Heart right ventricle (tissue), 16 donors: ENCODE measurements at places on chromosomes 11 and 22. TPM values are rescaled to one million over a fixed set of nuclear protein-coding genes. Genes with fewer than 3 reads are reported as not detected.

The PLCB3 gene
- 12.3 TPM for total RNA-seq

The NXPE4 gene
- total RNA-seq = not detected

DNA sequence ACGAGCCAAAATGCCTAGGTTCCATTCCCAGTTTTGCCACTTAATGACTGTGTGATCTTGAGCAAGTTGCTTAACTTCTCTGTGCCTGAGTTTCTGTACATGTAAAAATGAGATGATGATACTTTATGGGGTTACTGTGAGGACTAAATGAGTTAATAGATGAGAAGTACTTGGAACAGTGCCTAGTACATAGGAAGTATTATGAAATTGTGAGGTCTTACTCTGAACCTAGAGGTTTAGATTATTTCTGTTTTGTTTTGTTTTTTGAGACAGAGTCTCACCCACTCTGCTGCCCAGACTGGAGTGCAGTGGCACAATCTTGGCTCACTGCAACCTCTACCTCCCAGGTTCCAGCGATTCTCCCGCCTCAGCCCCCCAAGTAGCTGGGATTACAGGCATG is 227.0 kb upstream of the POU2AF2 start:
- no peaks in the 10 kb centered on the region for H3K27me3 ChIP-seq
- H3K4me3 ChIP-seq = no peak overlapping the region
- no peak for DNase-seq
- no peaks in the 10 kb centered on the region for H3K4me1 ChIP-seq

DNA sequence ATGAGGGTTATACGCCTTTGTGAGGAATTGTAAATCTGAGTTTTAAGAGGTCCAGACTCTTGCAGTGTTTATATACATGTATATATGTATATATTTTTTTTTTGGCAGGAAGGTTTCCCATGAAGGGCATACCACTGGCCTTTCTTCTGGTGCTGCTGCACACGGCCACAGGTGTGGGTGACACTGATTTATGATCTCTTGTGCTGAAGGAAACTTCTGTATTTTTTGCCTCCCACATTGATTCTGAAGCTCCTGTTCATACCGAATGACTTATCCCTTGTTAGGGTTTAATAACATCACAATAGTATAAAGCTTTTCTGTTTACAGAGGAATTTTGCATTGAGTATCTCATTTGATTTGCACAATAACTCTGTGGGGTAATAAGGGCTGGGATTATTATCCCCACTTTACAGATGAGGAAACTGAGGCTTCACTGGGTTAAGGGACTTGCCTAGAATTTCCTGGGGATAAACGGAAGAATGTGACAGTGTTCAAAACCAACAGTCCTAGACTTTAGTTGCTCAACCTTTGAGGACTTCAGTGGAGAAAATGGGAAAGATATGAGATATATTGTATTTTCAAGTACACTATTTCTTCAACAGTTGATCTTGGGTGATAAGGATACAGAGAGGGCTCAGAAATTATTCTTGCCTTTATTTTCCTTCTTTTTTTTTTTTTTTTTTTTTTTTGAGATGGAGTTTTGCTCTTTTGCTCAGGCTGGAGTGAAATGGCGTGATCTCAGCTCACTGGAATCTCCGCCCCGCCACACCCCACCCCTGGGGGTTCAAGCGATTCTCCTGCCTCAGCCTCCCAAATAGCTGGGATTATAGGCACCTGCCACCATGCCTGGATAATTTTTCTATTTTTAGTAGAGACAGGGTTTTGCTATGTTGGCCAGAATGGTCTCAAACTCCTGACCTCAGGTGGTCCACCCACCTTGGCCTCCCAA is 70.1 kb downstream of the MICAL2 start:
- peaks cover 9% of the 10 kb centered on the region for H3K36me3 ChIP-seq
- no peaks in the 10 kb centered on the region for H3K27me3 ChIP-seq
- H3K4me3 ChIP-seq = no peak overlapping the region
- H3K4me1 ChIP-seq = peaks cover 82% of the 10 kb centered on the region
- DNase-seq = no peak

- no peak overlapping the region for H3K27ac ChIP-seq
- no peaks in the 10 kb centered on the region for H3K27me3 ChIP-seq
- no peaks in the 10 kb centered on the region for H3K36me3 ChIP-seq
- no peak overlapping the region for H3K4me3 ChIP-seq
Observed at GRCh38 chr11:48210052-48210451, 6.6 kb upstream of the OR4B1 start.

The CELSR1 gene
- 5.5 TPM for total RNA-seq

The SMTNL1 gene
- not detected for total RNA-seq

DNA sequence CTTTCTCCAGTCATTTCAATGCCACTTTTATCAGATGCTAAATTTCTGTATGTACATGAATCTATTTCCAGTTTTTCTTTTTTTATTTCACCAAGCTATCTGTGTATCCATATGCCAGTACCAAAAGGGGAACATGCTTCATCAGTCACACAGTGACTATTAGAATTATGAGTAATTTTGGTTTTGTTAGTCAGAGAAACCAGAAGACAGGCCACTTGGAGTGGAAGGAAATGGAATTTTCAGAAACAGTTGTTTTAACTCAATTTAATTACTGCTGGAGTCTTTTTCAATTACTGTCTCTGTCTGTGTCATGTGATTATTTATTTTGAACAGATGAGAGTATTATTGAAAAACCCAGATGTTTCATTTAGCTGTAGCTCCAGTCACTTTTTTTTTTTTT is 84.6 kb upstream of the ANO3 start:
- no peaks in the 10 kb centered on the region for H3K27me3 ChIP-seq
- H3K27ac ChIP-seq = no peak overlapping the region
- no peak overlapping the region for H3K4me3 ChIP-seq
- H3K4me1 ChIP-seq = no peaks in the 10 kb centered on the region

DNA sequence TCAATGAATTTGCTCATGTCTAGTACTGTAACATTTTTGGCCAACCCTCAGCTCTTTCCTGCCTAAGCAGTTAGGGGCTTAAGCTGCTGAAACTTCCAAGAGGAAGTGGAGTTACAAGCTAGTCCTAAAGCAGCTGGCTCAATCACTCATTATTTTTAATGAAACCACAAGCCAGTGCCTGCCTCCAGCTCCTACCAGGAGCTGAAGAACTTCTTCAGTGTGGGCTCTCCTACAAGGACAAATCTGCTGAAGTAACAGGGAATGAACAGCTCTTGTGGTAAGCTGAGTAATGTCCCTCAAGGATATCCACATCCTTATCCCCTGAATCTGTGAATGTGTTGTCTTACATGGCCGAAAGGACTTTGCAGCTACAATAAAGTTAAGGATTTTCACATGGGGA is 112.5 kb downstream of the BBOX1 start:
- H3K27ac ChIP-seq = no peak overlapping the region
- H3K27me3 ChIP-seq = no peaks in the 10 kb centered on the region
- H3K4me1 ChIP-seq = no peaks in the 10 kb centered on the region
- no peaks in the 10 kb centered on the region for H3K36me3 ChIP-seq
- no peak for DNase-seq

DNA sequence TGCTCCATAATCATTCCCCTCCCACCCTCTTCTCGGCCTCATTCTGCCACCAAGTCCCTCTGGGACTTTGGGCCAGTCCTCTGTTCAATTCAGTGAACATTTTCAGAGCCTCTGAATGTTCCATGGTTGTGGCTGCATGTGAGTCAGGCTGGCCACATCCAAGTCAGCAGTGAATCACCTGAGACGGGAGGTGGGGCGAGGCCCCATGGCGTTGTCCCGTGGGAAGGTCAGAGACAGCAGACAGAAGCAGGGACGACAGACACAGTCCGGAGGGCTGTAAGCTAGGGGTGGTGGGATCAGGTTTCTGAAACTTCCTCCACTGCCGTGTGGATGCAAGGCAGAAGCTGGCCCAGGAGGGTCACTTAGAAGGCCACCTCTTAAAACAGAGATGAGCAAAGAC is 324.8 kb downstream of the MN1 start:
- no peaks in the 10 kb centered on the region for H3K4me1 ChIP-seq
- no peaks in the 10 kb centered on the region for H3K27me3 ChIP-seq
- H3K36me3 ChIP-seq = no peaks in the 10 kb centered on the region

The ACR gene
- total RNA-seq = 0.28 TPM

DNA sequence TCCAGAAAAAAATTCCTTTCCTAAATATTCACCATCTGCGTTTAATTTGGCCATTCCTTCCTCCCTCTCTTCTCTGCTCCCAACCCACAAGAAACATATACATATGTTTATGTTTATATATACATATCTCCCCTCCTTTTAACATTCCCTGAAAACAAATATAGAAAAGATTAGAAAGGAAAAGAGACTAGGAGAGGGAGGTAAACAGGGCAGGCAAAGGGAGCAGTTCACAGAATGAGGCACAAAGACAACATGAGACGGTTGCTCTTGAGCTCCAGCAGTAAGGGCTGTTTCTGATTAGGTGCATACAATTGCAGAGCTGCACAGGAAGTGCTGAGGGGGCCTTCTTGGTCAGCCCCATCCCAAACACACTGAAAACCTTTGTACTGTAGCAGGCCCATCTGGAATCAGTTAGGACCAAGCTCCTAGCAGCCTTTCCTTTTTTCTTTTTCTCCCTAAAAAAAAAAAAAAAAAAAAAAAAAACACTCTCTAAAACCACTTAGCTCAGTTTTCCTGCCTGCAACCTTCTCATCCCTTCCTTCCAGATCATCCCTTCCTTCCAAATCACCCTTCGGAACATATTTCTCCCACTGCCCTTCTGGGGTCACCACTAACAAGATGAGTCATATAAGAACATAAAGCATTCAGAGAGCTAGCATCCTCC is 57.0 kb downstream of the RBFOX2 start:
- peak; percentile 36 for DNase-seq
- peak overlapping the region; percentile 87 for H3K27ac ChIP-seq
- H3K27me3 ChIP-seq = no peaks in the 10 kb centered on the region
- no peaks in the 10 kb centered on the region for H3K36me3 ChIP-seq

DNA sequence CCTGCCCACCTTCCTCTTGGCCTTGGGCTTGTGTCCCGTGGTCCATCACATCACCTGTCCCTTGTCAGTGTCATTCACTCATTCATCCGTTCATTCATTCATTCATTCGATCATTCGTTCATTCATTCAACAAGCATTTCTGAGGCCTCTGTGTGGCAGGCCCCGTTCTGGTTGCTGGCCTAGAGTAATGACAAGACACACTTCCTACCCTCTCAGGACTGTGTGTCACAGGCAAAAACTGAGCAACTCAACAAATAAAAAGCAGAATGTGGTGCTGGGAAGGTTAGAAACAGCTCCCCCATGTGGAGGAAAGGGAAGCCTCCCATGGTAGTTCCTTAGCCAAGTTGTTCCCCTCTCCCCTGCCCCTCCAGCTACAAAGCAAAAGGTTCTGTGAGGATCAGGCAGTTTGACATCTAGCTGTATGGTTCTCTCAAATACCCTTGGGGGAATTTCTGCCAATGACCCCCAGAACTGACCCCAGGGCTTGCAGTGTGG is 1.6 kb upstream of the OMP start:
- H3K4me1 ChIP-seq = no peaks in the 10 kb centered on the region
- DNase-seq = no peak
- no peak overlapping the region for H3K4me3 ChIP-seq

DNA sequence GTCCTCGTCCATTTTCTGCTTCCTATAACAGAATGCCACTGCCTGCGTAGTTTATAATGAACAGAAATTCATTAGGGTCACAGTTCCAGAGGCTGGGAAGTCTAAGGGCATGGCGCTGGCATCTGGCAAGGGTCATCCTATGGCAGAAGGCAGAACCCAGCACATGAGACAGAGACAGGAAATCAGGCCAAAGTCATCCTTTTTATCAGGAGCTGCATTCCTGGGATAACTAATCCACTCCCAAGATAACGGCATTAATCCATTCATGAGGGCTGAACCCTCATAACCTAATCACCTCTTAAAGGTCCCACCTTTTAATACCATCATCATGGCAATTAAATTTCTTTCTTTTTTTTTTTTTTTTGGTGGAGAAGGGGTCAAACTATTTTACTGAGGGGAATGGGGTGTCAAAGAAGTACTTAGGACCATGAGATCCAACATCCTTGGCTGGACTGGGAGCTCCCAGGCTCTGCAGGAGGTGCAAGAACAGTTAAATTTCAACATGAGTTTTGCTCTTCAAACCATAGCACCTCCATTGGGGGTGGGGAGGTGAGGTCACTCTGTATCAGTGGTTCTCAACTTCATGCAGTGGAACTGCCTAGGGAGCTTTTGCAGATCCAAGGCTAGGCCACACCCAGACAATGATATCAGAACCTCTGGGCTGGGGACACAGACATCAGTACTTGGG is 4.4 kb downstream of the TMEM109 start:
- no peak for DNase-seq
- no peak overlapping the region for H3K4me3 ChIP-seq
- H3K36me3 ChIP-seq = peaks cover 14% of the 10 kb centered on the region
- H3K27ac ChIP-seq = no peak overlapping the region

The ZNF215 gene
- 0.33 TPM for total RNA-seq

- H3K27ac ChIP-seq = no peak overlapping the region
- H3K4me1 ChIP-seq = no peaks in the 10 kb centered on the region
- no peak overlapping the region for H3K4me3 ChIP-seq
- DNase-seq = no peak
- H3K27me3 ChIP-seq = no peaks in the 10 kb centered on the region
Observed at GRCh38 chr11:20621679-20622078, 22.3 kb downstream of the SLC6A5 start.

DNA sequence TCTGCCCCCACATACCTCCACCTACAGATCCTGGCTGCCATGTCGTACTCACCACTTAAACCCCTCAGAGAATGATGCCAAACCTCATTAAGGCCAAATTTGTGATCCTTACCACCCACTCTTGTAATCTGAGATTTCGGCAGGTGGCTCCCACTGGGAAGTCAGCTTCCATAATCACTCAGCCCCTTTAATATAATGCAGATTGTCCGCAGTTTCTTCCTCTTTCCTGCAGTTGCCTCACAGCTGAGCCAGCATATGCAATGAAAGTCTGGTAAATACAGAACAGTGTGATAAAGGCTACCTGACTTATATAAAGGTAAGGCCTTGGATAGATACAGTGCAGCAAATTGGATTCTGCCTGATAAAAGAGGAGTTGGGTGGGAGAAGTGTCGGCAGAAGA is 515.2 kb upstream of the TENM4 start:
- H3K4me3 ChIP-seq = no peak overlapping the region
- DNase-seq = no peak
- no peaks in the 10 kb centered on the region for H3K36me3 ChIP-seq
- no peaks in the 10 kb centered on the region for H3K27me3 ChIP-seq
- no peak overlapping the region for H3K27ac ChIP-seq

- peaks cover 44% of the 10 kb centered on the region for H3K4me1 ChIP-seq
- DNase-seq = peak; percentile 77
- H3K36me3 ChIP-seq = no peaks in the 10 kb centered on the region
- H3K4me3 ChIP-seq = no peak overlapping the region
- H3K27ac ChIP-seq = peak overlapping the region; percentile 68
- H3K27me3 ChIP-seq = no peaks in the 10 kb centered on the region
Observed at GRCh38 chr11:12288212-12288930, 89.0 kb upstream of the PARVA start.

DNA sequence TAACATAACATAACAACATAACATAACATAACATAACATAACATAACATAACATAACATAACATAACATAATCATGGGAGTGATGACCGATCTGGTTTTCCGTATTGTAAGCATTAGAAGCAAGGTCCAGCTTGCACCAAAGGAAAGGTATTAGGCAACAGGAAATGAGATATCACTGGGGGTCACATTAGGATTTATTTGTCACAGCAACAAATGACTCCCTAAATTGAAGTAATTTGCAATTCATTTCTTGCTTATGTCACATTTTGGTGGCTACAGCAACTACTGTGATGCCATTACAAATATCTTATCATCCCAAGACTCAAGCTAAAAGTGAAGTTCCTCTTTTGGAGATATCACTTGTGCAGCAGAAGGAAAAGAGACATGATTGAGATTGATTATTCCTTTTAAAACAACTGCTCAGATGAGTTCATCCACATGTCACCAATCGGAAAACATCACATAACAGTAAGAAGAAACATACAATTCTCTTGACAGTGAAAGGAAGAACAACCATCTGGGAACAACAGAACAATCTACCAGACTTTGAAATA is 1331.1 kb upstream of the RAG2 start:
- no peak overlapping the region for H3K27ac ChIP-seq
- H3K4me3 ChIP-seq = no peak overlapping the region
- H3K27me3 ChIP-seq = no peaks in the 10 kb centered on the region
